Left lung (tissue), 14 donors: ENCODE measurements at places on chromosomes 6 and 20. TPM values are rescaled to one million over a fixed set of nuclear protein-coding genes. Genes with fewer than 3 reads are reported as not detected.

The EMILIN3 gene
- 1.4 TPM for polyA plus RNA-seq

DNA sequence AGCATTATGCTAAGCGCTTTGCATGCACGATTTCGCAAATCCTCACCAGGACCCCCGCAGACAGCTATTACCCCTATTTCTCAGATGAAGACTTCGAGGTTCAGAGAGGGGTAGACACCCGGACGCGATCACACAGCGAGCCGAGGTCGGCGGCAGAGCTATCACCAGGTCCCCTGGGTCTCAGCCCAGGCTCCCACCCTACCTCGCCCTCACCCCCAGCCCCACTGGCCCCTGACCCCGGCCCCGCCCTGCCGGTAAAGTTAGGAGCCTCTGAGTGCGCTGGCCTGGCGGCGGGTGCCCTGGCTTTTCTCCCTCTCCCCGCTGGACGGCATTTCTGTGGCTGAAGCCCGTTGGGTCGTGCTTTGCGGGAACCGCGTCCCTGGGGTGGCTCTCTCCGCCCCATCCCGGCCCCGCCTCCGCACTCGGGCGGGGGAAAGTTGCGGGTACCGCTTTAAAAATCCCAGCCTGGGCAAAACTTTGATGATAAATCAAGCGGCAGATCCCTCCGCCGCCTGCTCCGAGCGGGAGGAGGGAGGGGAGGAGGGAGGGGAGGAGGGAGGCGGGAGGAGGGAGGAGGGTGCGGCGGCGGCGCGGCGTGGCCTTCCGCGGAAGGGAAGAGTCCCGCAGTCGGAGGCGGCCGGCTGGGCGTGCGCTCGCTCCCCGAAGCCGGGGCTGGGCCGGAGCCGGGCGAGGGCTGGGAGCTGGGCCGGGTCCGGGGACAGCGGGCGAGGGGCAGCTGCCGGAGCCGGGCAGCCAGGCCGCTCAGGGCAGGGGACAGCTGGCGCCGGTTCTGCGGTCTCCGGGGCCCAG, at the start of gene VSTM2L:
TSS of gene VSTM2L (plus strand) at position 624 of the 810 bp plus-strand sequence. CDS start 224 bp downstream, outside the sequence.
- H3K4me1 ChIP-seq, result peaks cover 13% of the 10 kb centered on the region
- H3K27ac ChIP-seq, result no peak within 1 kb of the TSS
- peak within 1 kb of the TSS; percentile 28 for H3K4me3 ChIP-seq
- no peak for DNase-seq

The HSPA12B gene
- polyA plus RNA-seq, result 22.6 TPM

The SAPCD1 gene
- 11.1 TPM for polyA plus RNA-seq

DNA sequence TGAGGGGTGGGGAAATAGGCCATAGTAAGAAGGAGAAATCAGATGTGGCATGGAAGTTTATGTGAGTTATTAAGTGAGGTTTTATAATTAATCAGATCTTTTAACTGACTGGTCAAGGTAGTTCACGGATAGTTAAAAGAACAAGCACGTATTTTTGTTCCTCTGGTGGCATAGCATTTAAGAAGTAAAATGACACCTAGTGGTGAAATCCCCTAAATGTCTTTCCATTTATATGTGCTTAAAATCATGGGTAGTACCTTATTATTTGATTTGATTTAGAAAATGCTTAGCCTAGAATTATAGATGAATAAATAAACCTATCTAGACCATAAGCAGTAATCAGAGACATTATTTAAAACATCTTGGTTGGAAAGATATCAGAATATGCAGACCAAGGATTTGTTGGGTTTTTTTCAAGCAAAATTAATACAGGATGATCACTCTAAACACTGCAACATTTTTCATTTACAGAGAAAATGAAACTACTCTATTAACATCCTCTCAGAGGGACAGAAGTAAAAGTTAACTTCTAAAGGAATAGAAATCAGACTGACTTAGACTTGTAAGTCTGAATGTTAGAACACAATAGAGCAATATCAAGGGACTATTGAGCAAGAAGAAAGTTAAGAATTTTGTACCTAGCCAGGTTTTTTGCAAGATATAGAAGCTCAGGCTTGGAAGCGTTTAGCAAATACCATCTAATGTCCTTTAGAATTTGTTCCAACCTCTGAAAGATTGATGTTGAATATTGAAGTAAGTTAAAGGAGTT, 81.1 kb downstream of the STXBP5 start:
- DNase-seq, result no peak
- peaks cover 13% of the 10 kb centered on the region for H3K4me1 ChIP-seq
- H3K4me3 ChIP-seq, result no peak overlapping the region
- no peaks in the 10 kb centered on the region for H3K27me3 ChIP-seq
- no peaks in the 10 kb centered on the region for H3K36me3 ChIP-seq

DNA sequence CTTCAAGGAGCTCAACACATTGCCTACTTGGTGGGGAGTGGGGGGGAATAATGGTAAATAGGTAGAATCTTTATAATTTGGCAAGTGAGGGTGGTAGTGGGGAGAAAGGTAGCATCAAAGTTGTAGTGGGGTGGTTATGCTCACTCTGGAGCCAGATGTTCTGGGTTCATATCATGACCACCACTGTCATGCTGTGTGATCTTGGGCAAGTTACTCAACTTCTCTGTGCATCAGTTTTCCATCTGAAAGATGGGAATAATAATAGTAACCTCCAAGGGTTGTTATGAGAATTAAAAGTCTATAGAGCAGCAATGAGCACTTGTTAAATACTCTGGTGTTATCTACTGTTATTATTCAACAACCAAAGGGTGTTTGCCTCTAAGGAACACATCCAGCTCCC, 22.0 kb upstream of the PREX1 start:
- H3K4me1 ChIP-seq, result peaks cover 2% of the 10 kb centered on the region
- no peak for DNase-seq
- no peaks in the 10 kb centered on the region for H3K36me3 ChIP-seq
- no peak overlapping the region for H3K27ac ChIP-seq

GRCh38 chr6:134464690-134465411, 146.9 kb upstream of the SGK1 start:
- H3K27ac ChIP-seq, result no peak overlapping the region
- H3K27me3 ChIP-seq, result no peaks in the 10 kb centered on the region

DNA sequence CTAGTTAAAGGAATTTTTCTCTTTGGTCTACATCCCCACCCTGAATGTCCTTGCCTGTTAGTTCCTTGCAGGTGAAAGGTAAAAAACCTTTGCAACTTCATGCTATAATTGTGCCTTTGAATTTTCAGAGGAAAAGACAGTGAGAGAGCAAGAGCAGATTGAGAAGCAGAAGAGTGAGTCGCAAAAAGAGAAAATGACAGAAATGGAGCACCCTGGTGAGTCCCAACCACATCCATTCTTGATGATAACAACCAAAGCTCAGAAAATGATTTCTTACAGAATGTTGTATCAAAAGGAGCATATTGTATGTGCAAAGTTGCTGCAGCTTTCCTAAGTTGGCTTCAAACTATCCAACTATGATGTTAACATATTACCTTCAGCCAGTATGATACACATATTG, 165.2 kb upstream of the CENPW start:
- DNase-seq, result no peak
- no peaks in the 10 kb centered on the region for H3K27me3 ChIP-seq
- no peak overlapping the region for H3K4me3 ChIP-seq
- no peaks in the 10 kb centered on the region for H3K36me3 ChIP-seq
- no peaks in the 10 kb centered on the region for H3K4me1 ChIP-seq
- no peak overlapping the region for H3K27ac ChIP-seq

The GPR6 gene
- polyA plus RNA-seq, result not detected

The C6orf52 gene
- 2.7 TPM for polyA plus RNA-seq

GRCh38 chr20:57619051-57619831, 985 bp downstream of the ZBP1 start:
- DNase-seq, result no peak
- H3K36me3 ChIP-seq, result no peaks in the 10 kb centered on the region
- no peak overlapping the region for H3K4me3 ChIP-seq
- H3K27ac ChIP-seq, result peak overlapping the region; percentile 89
- H3K27me3 ChIP-seq, result no peaks in the 10 kb centered on the region

The PKIG gene
- polyA plus RNA-seq, result 58.3 TPM

DNA sequence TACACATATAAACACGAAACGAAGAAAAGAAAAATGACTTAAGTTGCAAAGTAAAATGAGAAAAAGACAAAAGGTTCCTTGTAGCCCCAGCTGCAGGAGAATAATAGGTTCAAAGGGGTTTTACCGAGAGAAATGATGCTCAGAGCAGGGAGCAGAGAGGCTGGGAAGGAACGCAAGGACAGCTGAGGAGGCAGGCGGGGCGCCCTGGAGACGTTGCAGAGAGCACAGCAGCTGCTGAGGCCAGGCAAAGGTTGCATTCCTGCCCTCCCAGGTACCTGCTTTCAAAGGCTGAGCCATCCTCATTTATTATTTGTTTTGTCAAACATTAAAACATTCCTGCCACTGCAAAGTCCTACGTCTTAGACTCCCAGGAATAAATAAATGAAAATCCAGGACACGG, 16.2 kb upstream of the VAPB start:
- no peak for DNase-seq
- no peak overlapping the region for H3K4me3 ChIP-seq
- no peaks in the 10 kb centered on the region for H3K4me1 ChIP-seq
- no peaks in the 10 kb centered on the region for H3K27me3 ChIP-seq
- peaks cover 2% of the 10 kb centered on the region for H3K36me3 ChIP-seq

DNA sequence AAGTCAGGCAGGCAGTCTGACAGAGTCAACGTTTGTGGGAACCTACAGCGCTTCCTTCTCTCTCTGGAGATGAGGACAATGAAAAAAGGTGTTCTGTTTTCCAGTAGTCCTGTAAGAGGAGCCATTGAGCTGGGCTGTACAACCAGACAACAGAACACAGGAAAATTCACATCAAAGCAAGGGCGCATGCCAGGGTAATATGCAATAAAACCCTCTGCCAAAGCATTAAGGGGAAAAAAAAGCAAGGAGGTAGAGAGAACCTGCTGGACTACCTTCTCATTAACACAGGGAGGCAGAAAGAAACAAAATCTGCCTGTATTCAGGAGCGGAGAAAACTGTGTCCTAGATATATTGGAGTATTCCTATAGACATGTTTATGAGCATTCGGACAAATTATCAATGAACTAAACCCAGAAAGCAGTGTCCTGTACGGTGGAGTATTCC, 1.3 kb downstream of the RNF24 start:
- no peak for DNase-seq
- no peaks in the 10 kb centered on the region for H3K27me3 ChIP-seq
- peaks cover 89% of the 10 kb centered on the region for H3K4me1 ChIP-seq
- H3K4me3 ChIP-seq, result peak overlapping the region; percentile 92
- H3K36me3 ChIP-seq, result peaks cover 5% of the 10 kb centered on the region
- H3K27ac ChIP-seq, result peak overlapping the region; percentile 84

DNA sequence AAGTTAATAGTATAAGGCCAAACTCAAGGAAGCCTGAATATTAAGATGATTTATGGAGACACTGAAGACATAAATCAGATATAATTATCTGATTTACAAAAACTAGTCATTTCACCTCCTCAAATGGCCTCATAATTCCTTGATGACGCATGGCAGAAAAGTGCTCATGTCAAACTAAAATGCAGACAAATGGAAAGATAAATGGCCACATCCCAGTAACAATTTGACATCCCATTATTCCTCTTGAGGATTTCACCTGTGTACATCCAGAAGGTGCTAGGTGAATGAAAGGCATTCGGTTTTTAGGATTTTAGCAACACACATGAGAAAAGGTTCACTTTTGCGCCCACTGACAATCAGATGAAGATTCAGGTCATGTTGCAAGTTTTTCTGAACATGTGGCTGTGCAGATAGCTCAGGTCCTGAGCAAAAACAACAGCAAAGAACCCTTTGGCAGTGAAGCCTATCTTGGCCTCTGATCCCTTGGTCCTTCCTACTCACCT, 24.2 kb downstream of the SGK1 start:
- H3K4me1 ChIP-seq, result peaks cover 27% of the 10 kb centered on the region
- no peak overlapping the region for H3K27ac ChIP-seq
- H3K36me3 ChIP-seq, result no peaks in the 10 kb centered on the region
- H3K27me3 ChIP-seq, result no peaks in the 10 kb centered on the region

DNA sequence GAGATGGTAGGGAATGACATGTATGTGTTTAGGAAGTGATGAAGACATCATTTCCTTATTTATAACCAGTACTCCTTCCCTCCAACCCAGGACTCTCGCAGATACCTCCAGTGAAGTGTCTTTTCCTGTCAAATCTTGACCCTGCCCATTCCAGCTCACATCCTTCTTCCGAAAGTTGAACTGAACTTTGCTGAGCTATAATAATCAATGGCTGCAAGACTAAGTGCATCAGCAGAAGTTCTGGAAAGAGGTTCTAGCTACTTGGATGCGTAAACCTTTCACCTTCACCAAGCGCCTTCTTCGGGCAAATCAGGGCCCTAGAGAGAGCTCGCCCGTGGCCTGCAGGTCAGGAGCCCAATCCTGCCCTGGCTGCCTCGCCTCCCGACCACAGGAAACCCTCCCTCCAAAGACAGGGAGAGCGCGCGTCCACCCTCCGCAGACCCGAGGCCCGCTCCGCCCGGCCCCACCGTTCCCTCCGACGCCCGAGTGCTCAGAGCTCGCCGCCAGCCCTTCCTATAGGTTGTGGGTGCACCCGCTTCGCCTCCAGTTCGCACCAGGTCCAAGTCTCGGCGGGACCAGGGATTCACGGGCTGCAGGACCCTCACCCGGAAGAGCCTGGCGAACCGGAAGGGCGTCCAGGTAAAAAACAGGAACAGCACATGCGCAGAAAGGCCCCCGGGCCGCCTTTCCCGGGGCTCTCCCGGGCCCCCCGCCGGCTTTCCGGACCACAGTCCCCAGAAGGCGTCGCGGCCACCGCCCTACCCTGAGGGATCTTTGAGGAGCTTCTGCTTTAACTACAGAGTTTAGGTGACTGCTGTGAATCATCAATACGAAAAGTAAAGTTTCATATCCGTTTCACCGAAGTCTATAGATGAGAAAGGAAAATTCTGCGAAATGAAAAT, at the start of gene ZNF334:
TSS of gene ZNF334 (minus strand) at position 617 of the 902 bp plus-strand sequence. CDS start 1,457 bp downstream, outside the sequence.
- DNase-seq, result peak; percentile 84
- peaks cover 16% of the 10 kb centered on the region for H3K4me1 ChIP-seq
- peak within 1 kb of the TSS; percentile 47 for H3K4me3 ChIP-seq

DNA sequence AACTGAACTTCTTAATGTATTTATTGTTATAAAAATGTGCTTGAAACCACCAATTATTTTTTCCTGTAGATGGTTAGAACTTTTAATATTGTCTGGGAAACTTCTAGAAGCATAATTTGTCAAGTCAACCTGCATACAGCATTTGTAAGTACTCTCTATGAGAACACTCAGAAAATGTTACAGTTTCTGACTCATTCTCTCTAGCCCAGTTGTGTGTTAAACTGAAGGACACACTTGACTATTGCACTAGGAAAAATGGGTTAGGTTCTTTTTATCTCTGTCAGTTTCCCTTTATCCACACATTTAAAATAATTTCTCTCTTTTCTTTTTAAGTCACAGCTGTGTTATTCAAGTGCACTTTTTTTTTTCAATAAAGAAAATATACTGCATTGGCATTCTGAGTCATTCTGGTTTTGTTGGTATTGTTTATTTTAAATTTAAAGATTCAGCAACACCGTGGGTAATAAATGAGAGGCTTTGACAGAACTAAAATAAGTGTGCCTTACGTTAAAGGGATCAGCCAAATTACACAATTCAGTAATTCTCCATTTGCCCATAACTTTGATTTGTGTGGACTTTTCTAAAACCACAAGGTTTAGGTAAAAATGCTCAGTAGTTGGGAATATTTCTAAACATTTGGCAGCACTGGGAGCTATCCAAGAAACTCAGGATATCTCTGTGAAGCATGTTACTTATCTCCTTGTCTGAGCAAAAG, 50.7 kb downstream of the OPN5 start:
- H3K36me3 ChIP-seq, result no peaks in the 10 kb centered on the region
- no peak overlapping the region for H3K4me3 ChIP-seq
- H3K27ac ChIP-seq, result no peak overlapping the region
- no peak for DNase-seq
- no peaks in the 10 kb centered on the region for H3K4me1 ChIP-seq

The SLC35A1 gene
- polyA plus RNA-seq, result 53.6 TPM

- no peaks in the 10 kb centered on the region for H3K36me3 ChIP-seq
- H3K27me3 ChIP-seq, result no peaks in the 10 kb centered on the region
- no peaks in the 10 kb centered on the region for H3K4me1 ChIP-seq
- DNase-seq, result no peak
- H3K27ac ChIP-seq, result no peak overlapping the region
These were observed 123.9 kb upstream of the BACH2 start for GRCh38 chr6:90420500-90420899.
